ENCODE measurements at places on chromosomes 16 and 17. TPM values are rescaled to one million over a fixed set of nuclear protein-coding genes. Genes with fewer than 3 reads are reported as not detected.
A peak's percentile ranks its signal among the peaks of the same experiment; 100 is the strongest.

The GSPT1 gene
- total RNA-seq = 110 TPM

The KRT40 gene
- total RNA-seq = not detected

GRCh38 chr17:49589577-49589927 lies 13.9 kb downstream of the NXPH3 start:
- peaks cover 4% of the 10 kb centered on the region for H3K4me1 ChIP-seq
- no peak overlapping the region for H3K27ac ChIP-seq
- no peak overlapping the region for H3K4me3 ChIP-seq
- no peaks in the 10 kb centered on the region for H3K36me3 ChIP-seq

DNA sequence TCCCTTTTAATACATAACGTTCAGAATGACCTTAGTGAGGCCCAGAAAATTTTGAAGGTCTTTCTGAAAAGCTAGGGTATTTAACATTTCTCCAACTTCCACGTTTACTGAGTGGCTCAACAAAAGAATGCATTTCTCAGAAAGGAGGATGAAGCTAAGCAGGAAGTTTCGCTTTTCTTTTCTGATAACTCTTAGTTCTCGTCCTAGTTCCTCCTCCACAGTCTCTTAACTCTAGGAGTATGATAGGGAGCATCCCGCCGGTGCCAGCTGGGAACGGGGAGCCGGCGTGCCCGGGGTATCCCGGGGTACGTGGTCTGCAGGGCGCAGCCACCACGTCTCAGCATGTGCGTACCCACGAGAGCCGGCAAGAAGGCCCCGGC lies 363 bp downstream of the KARS1 start:
- peak overlapping the region; percentile 98 for H3K4me3 ChIP-seq
- peaks cover 61% of the 10 kb centered on the region for H3K4me1 ChIP-seq

DNA sequence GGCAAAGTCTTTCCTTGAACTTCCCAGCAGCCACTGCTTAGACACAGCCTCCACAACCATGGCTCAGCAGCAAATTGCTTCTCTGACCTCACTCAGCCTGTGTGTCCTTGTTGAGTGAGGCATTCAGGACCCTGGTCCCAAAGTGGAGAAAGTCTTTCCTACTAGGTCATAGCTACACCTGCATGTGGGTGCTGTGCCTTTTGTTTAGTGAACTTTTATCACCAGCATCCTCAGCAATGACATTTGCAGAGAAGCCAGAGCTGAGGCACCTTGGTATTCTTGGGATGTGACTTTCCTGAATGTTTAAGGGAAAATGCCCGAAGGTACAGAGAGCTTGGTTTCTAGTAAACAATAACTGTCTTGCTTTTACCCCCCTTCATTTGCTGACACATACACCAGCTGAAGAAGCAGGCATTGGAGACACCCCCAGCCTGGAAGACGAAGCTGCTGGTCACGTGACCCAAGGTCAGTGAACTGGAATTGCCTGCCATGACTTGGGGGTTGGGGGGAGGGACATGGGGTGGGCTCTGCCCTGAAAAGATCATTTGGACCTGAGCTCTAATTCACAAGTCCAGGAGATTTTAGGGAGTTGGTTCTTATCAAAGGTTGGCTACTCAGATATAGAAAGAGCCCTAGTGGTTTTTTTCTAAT lies 20.9 kb upstream of the STH start:
- no peak overlapping the region for H3K4me3 ChIP-seq
- no peak for DNase-seq
- H3K36me3 ChIP-seq = no peaks in the 10 kb centered on the region
- peaks cover 9% of the 10 kb centered on the region for H3K4me1 ChIP-seq

DNA sequence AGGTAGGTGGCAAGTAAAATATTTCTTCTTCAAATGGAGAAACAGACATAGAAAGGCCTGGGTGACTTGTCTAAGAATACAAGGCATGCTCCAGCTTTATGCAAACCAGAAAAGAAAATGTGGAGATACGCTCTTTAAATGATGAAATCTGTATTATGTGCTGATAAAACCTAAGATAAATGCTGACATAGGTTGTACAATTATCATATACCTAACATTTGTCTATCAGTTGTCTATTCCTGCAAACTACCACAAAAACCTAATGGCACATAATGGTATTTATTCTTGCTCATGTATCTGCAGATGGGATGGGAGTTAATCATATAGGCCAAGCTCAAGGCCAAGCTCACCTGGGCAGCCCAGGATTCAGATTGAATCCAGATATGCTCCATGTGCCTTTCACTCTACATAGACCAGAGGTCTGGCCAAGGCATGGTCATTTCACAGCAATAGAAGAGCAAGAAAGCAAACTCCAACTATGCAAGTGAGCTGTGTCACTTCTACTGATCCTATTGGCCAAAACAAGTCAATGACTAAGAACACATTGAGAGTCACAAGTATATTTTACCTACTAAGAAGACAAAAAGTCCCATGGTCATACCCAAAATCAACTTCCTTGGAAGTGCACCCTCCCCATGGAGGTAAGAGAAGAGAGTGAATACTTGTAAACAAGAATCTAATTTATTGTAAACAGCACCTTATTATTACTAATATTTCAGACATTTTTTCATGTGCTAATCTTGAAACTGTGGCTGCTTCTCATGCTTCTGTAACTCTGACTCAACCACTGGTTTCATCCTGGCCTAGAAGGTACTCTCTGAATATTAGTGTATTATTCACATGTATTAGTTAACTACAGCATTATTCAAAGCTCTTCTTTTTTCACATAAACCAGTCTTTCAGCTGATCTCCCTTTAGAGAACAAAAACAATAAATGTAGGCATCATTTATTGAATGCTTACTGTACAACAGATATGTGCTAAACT lies 270.7 kb upstream of the SOX9 start:
- H3K27ac ChIP-seq = no peak overlapping the region
- no peaks in the 10 kb centered on the region for H3K4me1 ChIP-seq
- no peaks in the 10 kb centered on the region for H3K27me3 ChIP-seq
- no peaks in the 10 kb centered on the region for H3K36me3 ChIP-seq
- no peak overlapping the region for H3K4me3 ChIP-seq

GRCh38 chr17:63949576-63950250 lies 17.6 kb upstream of the CD79B start:
- H3K36me3 ChIP-seq = no peaks in the 10 kb centered on the region
- no peak overlapping the region for H3K27ac ChIP-seq
- no peak for DNase-seq
- H3K4me1 ChIP-seq = peaks cover 38% of the 10 kb centered on the region
- H3K27me3 ChIP-seq = peaks cover 12% of the 10 kb centered on the region
- no peak overlapping the region for H3K4me3 ChIP-seq

All from activated CD8-positive, alpha-beta T cell treated with anti-CD3 and anti-CD28 coated beads, Interleukin-2, amount 10 ng/mL, durations not matched to agents 7 days and 5 days (primary cell).